ENCODE measurements at places on chromosomes 5 and 9. TPM values are rescaled to one million over a fixed set of nuclear protein-coding genes. Genes with fewer than 3 reads are reported as not detected.

The IFNA13 gene
- total RNA-seq = not detected

The AKNA gene
- 500 TPM for total RNA-seq

The CRB2 gene
- not detected for total RNA-seq

The KLHL3 gene
- total RNA-seq = 3.0 TPM

The COL15A1 gene
- total RNA-seq = 0.53 TPM

Data from activated CD8-positive, alpha-beta memory T cell treated with anti-CD3 and anti-CD28 coated beads, Interleukin-2, amount 10 ng/mL, durations not matched to agents 7 days and 5 days (primary cell).